ENCODE measurements at places on chromosomes 12 and 14.

GRCh38 chr12:111505601-111506036 is 93.5 kb downstream of the ATXN2 start:
- DNase-seq, result no peak

DNA sequence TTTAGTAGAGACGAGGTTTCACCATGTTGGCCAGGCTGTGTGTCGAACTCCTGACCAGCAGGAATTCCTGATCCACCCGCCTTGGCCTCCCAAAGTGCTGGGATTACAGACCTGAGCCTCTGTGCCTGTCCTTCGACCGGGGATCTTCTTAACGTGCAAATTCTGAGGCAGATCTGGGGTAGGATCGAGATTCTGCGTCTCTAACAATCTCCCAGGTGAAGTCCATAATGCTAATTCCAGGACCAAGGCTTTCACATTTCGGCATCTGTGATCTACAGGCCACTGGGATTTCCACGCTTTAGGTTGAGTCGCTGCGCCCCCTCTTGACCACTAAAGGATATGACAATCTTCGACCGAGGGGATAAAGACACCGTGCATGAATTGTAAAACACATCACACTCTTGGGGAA is 24.8 kb downstream of the FOS start:
- DNase-seq, result peak; percentile 26

- no peak for DNase-seq
Observed at GRCh38 chr12:56120158-56120846, 2.2 kb downstream of the ZC3H10 start.

DNA sequence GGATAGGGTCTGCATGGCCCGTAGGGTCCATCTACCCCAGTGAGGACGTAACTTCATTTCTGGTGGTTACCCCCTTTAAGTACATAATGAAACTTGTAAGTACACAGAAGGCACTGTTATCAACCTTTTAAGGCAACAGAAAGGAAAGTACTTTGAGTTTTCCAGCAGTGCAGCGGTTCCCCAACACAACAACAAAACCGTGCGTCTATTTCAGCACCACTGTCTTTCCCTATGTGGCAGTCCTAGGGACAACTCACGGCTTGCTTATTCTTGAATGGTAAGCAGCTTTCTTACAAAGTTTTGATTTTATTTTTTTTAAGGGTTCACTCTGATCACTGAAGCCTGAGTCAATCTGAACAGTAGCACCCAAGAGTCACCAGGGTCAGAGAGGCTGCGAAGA is 46.3 kb downstream of the FOXN3 start:
- no peak for DNase-seq

DNA sequence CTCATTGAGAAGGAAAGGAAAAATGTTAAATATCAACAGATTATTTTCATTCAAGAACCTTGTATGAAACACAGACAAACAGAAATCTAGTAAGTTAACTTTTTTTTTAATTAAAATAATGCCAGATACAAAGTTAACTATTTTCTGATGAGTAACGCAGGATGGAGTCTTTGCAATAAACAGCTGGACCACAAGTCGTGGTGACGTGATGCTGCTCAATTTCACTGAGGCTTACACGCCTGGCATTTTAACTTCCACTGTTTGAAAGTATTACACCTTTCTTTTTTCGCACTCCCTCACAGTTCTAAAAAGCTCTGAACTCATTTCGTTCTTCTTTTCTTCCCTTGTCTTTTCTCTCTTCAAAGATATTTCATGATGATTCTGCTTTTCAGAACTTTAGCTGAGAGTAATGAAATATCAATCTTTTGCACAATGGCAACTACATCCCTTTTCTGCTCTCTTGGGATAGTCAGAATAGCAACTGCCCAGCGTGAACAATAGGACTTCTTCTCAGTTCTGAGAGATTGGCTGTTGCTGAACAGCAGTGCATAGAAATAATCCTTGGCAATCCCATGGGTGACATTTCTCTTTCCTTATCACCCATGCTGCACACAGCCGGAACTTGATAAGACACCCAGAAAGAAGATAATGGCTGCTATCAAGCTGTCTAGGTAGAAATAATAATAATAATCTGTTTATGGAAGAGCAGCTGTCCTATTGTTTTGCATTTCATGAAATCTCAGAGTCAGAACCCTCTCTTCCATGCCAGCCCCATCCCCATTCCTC is 160.5 kb downstream of the BTG1 start:
- no peak for DNase-seq

GRCh38 chr12:16325426-16325825 is 22.0 kb upstream of the MGST1 start:
- no peak for DNase-seq

GRCh38 chr14:72836085-72836484 is 57.8 kb downstream of the DPF3 start:
- DNase-seq, result no peak

GRCh38 chr14:27389402-27389801 is 791.6 kb upstream of the NOVA1 start:
- no peak for DNase-seq

DNA sequence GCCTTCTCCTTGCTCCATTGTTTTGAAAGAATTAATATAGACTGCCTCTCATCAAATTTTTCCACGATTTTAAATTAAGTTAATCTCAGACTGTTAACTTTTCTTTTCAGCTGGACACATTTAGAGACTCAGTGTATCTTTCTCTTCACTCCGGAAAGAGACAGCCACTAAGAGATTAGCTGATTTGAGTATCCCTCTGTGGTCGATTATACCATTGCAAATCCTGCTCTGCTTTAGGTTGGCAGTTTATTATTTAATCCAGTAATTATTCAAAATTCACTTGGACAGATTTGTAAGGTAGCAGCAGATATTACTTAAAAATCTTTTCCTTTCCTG is 588 bp upstream of the TWF1 start:
- no peak for DNase-seq

- DNase-seq, result no peak
Observed at GRCh38 chr12:130994821-130995375, 41.2 kb downstream of the ADGRD1 start.

DNA sequence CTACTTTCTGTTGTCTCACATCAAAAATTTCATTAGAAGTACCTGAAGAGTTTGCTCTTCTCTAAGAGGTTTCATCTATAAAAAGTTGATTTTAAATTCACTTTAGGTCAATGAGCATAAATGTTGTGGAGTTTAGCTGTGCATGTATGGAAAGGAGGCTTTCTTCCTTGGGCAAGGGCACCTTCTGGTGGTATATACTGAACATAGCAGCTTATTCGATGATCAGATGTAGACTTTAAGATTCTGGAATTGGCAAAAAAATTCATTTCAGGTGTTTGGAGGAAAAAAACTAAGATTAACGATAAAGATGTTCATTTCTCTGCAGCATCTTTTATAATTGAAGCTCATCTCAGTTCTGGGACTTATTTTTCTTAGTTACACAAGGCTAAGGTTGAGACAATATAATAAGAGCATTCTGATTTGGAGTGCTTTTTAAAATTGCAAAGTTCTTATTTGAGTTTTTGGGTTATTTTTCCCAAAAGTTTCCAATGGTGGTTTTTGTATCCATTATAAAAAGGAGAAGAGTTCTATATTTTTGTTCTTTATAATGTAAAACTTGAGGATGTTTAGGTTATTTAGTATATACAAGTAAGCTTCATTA is 46.8 kb downstream of the TMEM117 start:
- no peak for DNase-seq

GRCh38 chr12:45613296-45613695 is 116.2 kb upstream of the ARID2 start:
- no peak for DNase-seq

DNA sequence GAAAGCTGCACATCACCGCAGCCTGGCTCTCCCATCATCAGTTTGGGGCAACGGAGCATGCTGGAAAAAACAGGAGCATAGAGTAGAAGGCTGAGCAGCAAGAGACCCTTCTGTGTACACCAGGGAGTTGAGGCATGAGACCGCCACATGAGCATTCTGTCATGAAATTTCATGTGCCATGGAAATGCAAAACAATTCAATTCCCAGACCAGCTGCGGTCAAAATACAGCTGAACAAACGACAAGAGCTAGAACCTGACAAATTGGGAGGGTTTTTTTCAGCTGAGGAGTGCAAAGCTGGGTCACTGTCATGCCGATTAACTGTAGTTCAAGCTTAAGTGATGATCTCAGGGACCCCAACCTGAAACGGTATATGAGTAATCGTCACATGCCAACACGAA is 37.1 kb downstream of the TMEM30B start:
- DNase-seq, result no peak

GRCh38 chr12:117874842-117875434 is 93.9 kb downstream of the KSR2 start:
- DNase-seq, result peak; percentile 19

- no peak for DNase-seq
Observed at GRCh38 chr14:100022772-100023451, 42.3 kb upstream of the EVL start.

DNA sequence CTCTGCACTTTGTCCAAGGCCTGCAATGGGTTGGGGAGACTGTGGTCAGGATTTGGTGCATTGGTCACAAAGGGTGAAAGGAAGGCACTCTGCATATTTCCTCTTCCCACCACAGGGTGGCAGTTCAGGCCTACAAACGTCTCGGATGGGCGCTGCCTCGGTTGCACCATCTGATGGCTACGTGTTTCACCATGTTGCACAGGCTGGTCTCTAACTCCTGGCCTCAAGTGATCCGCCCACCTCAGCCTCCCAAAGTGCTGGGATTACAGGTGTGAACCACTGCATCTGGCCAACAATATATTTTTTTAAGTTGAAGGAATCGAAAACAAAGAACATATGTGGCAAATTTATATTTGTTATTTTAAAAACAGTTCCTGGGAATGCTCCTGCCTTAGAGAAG is 35.1 kb downstream of the TMBIM6 start:
- DNase-seq, result peak; percentile 28

DNA sequence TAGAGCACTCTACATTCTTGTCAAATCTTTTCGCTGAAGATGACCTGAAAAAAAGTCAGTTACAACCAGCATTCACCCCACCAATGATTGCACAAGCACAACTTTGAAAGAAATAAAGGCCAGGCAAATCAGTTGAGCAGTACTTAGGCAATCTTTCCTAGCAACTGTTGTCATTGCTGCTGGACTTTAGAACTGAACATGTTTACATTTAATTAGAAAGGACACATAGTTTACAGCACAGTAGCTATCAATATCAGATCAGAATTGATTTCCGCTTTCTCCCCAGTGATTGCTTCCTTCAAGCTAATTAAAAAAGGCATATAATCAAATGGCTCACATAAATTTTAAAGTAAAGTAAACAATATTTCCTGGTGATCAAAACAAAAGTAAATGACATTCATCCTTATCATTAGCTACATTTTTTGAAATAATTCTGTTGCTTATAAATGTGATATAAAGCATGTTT is 128.4 kb downstream of the FOXA1 start:
- DNase-seq, result no peak

DNA sequence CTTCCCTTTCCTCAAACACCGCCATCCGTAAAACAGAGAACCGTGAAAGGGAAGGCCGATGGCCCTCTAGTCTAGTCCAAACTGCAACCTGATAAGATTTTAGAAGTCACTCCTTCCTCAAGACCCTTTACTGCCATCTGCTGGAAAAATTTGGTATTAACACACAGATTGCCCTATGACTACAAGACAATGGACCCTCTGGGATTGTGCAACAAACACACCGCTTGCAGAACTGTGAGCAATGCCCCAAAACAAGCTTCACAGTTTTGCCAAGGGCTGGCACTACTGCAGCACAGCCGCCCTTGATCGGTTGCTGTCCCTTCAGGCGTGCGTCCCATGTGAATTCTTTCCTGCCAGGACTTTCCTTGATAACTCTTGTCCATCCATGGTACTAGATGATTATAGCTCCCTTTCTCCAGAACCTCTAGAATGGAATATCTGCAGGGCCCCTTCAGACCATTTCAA is 23.1 kb downstream of the LLPH start:
- DNase-seq, result peak; percentile 3

DNA sequence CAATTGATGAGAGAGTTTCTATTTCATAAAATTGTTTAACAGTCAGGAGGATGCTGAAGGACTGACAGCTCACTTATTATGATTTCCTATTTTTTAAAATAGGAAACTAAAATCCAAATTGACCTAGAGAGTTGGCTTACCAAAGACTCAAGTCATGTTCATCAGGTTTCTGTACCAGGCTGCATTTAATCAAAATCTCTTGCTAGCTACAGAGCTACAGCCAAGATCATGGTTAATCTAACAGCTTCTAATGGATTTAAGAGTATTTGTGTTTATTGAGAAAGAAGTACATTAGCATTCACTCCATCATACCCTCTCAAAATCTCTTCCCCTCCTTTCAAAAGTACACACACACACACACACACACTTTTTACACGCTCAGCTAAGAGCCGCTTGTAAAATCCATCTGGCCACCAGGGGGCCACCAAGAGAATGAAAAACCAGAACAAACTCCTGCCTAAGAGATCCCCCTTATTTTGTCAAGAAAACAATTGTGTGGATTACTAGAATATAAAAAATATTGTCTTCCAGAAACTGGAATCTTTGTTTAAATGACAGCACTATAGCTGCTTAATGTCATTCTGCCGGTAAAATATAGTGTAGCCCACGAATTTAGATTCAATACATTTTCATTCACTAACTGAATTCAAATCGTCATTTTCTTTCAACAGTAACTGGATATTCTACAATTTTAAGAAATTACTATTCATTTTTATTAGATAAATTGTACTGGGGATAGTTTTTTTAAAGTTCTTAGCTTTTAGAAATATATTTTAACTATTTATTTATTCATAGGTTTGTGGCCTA is 334.0 kb downstream of the BTG1 start:
- peak; percentile 17 for DNase-seq

- no peak for DNase-seq
Observed at GRCh38 chr14:75489480-75489837, 32.8 kb upstream of the BATF start.

GRCh38 chr12:122350141-122350848 is 72.2 kb downstream of the CLIP1 start:
- peak; percentile 34 for DNase-seq

GRCh38 chr12:130179191-130179590 is 16.9 kb downstream of the FZD10 start:
- DNase-seq, result no peak

GRCh38 chr14:30855345-30856037 is 18.9 kb upstream of the COCH start:
- no peak for DNase-seq

DNA sequence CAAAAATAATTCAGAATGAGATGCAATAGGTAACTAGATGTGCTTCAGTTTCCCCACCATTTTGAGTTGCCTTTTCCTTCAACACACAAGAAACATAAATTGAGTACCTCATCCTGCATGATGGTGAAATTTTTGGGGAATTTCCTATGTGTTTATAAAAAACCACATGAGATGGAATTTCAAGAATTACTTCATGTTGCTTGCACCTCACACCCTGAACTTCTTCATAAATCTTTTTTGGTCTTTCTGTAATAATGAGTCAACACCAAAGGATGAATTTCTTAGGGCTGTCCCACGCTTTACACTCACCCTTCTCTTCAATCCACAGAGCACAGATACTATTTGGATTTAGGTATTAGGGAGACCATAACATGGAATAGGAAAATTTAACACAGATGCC is 22.6 kb upstream of the LUM start:
- DNase-seq, result no peak

- no peak for DNase-seq
Observed at GRCh38 chr12:103779410-103780092, 61.5 kb downstream of the NT5DC3 start.
